ENCODE measurements at places on chromosomes 2 and 18.

DNA sequence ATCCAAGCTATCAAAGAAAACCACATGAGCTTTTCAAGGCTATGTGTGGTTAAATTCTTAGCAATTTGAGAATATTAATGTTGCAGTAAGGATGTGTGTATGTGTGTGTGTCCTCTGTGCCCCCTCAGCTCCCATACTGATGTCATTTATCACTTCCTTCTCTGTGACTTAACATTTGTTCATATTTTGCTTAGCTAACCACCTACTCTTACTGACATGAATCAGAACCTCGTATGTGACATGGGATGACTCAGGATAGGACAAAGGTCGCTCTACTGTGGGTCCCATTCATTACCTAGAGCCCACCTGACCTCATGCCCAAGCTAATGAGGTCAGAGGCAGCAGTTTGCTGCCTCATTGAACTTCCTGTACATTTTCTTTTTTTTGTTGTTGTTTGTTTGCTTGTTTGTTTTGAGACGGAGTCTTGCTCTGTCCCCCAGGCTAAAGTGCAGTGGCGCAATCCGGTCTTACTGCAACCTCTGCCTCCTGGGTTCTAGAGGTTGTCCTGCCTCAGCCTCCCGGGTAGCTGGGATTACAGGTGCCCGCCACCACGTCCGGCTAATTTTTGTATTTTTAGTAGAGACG lies 36.3 kb downstream of the MOGAT1 start:
- DNase-seq, result no peak

DNA sequence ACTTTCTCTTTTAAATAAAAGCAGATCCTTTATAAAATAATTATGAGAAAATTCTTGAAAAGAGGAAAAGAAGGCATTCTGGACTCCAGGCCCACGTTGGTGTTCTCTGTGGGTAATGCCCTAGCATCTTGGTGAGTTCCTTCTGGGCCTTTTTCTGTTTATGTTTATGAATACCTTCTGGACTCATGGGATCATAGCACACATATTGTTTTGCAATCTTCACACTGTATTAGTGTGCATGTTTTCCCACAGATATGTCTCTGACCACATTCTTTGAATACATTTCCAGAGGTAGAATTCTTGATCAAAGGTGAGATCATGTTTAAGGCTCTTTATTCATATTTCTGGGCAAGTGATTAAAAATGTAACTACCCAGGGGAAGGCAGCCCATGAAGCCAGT lies 15.9 kb downstream of the GLI2 start:
- no peak for DNase-seq

- no peak for DNase-seq
Measured at GRCh38 chr2:137254052-137254451, 488.7 kb downstream of the THSD7B start.

DNA sequence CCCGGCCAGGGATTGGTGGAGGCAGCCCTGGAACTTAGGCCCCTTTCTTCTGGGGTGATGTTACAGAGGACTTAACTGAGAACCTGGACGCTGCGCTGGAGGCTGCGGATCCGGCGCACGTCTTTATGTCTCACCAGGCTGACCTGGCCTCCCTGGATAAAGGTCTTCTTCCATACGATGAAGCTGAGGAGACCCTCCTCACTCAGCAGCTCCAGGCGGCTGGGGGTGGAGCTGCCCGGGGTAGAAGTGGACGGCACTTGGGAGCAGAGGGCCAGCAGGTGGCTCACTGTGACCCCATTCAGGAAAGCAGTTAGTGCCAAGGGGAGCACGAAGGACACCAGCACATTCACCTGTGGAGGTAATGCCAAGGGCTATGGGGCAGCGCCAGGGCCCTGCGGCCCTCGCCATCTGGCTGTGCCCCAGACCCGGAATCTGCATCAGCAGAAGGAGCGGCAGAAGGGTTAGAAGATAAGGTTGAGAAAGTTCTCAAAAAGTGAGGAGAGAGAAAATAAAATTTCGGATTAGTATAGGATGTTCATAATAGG lies 8.0 kb downstream of the NTSR2 start:
- DNase-seq, result no peak

DNA sequence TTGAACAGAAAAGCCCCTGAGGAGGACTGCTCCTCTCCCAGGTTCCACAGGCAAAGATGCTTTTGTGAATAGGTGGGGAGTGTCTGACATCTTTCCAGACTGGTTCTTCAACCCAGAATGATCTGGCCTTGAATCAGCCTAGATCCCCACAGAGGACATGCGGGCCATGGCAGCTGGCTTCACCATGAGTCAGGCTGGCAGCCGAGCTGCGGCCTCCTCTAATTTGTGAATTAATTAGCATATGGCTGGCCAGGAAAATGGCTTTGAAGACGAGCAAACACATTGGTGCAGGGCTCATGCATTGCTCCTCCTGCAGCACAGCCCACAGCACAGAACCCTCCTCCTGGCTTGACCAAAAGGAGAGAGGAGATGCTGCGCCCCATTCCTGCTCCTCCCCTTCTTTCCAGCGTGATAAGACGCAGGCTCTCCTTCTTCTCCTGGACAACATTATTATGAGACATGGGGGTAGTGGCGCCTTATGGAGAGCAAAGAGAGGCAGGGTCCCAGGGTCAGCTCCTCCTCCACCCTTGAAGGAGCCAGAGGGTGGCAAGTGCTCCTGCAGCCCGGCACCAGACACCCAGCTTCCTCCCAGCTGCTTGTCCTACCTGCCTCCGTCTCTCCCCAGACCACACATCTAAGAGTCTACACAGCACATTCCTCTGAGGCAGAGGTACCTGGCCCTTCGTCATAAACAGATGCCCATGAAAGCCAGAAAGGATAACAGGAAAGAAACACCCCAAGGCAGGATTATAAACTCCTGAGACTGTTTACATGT lies 66.7 kb downstream of the EDAR start:
- DNase-seq, result peak; percentile 9

GRCh38 chr2:108212671-108213070 lies 27.1 kb upstream of the SULT1C3 start:
- DNase-seq, result no peak
